Aortic smooth muscle cell (primary cell): ENCODE measurements at places on chromosomes 5 and 9. TPM values are rescaled to one million over a fixed set of nuclear protein-coding genes. Genes with fewer than 3 reads are reported as not detected.

Gene OMD
- 1.1 and 4.6 TPM in 2 replicates for total RNA-seq

Gene TAF11L3
- not detected in 2 replicates for total RNA-seq

Gene LMX1B
- not detected in 2 replicates for total RNA-seq

Gene ARHGEF39
- total RNA-seq, result 0.44 and 0.53 TPM in 2 replicates

Gene EPB41L4A
- total RNA-seq, result 9.1 and 11.9 TPM in 2 replicates

Gene SOX30
- not detected in 2 replicates for total RNA-seq

Gene GPR151
- not detected in 2 replicates for total RNA-seq

Gene DCTN4
- 49.7 and 57.2 TPM in 2 replicates for total RNA-seq

Gene LCN9
- not detected in 2 replicates for total RNA-seq

Gene SMIM33
- total RNA-seq, result not detected in 2 replicates

Gene CENPK
- total RNA-seq, result 14.9 and 15.2 TPM in 2 replicates

Gene CDC37L1
- 18.5 and 22.5 TPM in 2 replicates for total RNA-seq

Gene TAS2R1
- total RNA-seq, result not detected in 2 replicates

Gene SLC6A7
- 0.06 TPM in 1 of 2 replicates, not detected in the other for total RNA-seq

Gene GARIN3
- total RNA-seq, result not detected in 2 replicates

Gene WDR38
- total RNA-seq, result not detected in 2 replicates

Gene HMMR
- total RNA-seq, result 23.1 and 35.1 TPM in 2 replicates

Gene STK10
- total RNA-seq, result 12.3 and 12.8 TPM in 2 replicates

Gene NUTM2F
- total RNA-seq, result not detected in 2 replicates

Gene C5orf52
- total RNA-seq, result not detected in 2 replicates

Gene IFNA13
- not detected in 2 replicates for total RNA-seq

Gene NPR3
- total RNA-seq, result 24.3 and 39.2 TPM in 2 replicates

Gene GNA14
- total RNA-seq, result 4.4 and 5.0 TPM in 2 replicates

Gene SPEF2
- 1.7 and 1.8 TPM in 2 replicates for total RNA-seq

Gene IRF1
- total RNA-seq, result 13.1 and 16.5 TPM in 2 replicates

Gene KIAA1191
- 52.0 and 59.7 TPM in 2 replicates for total RNA-seq

Gene CCNJL
- 0.40 and 0.68 TPM in 2 replicates for total RNA-seq

Gene DAB2IP
- 25.6 and 36.7 TPM in 2 replicates for total RNA-seq

Gene RBM18
- total RNA-seq, result 7.1 and 8.7 TPM in 2 replicates

Gene MYOZ3
- total RNA-seq, result 0.37 and 0.40 TPM in 2 replicates

Gene PCDHGB1
- total RNA-seq, result 1.8 and 4.3 TPM in 2 replicates
